ENCODE measurements at places on chromosomes 6 and 20. TPM values are rescaled to one million over a fixed set of nuclear protein-coding genes. Genes with fewer than 3 reads are reported as not detected.

Gene CDSN
- total RNA-seq, result not detected

Gene CALHM5
- total RNA-seq, result 1.9 TPM

Gene PLCB1
- 19.4 TPM for total RNA-seq

Gene CPNE5
- total RNA-seq, result 0.36 TPM

Gene EYS
- total RNA-seq, result not detected

Gene RIOK1
- 18.8 TPM for total RNA-seq

Gene SLC26A8
- not detected for total RNA-seq

Gene PRKN
- 15.1 TPM for total RNA-seq

Gene NOX3
- not detected for total RNA-seq

DNA sequence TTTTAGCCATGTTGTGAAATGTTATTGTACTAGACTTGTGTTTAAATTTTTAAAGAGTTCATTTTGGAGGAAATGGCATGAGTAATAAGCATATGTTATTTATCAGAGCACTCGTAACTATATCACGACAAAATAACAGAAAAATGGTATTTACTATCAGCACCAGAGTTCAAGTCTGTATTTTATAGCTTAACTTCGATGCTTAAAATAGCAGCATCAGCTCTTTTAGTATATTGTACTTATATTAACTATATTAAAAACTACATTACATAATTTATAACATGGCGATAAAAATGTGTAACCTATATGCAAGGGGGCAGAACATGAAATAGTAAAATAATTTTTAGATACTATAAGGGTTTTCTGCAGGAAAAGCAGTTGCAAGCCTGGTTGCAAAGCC, 52.9 kb downstream of the ABRACL start:
- H3K4me1 ChIP-seq, result no peaks in the 10 kb centered on the region
- H3K36me3 ChIP-seq, result no peaks in the 10 kb centered on the region
- H3K4me3 ChIP-seq, result no peak overlapping the region
- no peak for DNase-seq

DNA sequence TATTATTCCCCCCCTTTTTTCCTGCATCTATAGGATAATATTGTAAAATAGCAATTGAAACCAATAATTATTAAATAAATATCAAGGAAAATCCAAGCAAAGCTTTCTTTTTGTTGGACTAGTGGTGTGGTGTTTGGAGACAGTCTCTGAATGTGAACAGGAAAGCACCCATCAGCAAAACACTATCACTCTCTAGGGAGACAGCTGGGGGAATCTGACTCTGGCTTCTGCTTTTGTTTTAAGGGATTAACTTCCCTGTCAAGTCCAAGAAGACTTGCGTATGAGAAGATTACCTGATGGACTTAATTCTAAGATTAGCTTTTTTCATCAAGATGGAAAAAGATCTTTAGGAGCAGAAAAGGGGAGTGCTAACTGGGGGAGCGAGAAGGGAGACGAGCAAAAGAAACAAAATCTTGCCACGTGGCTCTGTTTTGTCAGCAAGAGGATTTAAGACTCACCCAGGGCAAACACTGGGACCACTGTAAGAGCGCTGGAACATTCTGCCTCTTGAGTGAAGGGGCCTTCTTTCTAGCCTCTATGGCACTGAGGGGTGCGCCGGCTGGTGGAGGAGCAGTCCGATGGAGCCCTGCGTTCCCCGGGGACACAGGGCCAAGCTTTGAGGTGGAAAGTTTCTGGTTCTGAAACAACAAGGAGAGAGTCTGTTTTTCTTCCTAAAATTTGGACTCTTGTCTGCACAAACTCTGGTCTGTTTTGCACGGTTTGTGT, 570 bp downstream of the TULP4 start:
- H3K27ac ChIP-seq, result no peak overlapping the region
- DNase-seq, result no peak
- no peaks in the 10 kb centered on the region for H3K27me3 ChIP-seq
- H3K36me3 ChIP-seq, result no peaks in the 10 kb centered on the region

GRCh38 chr6:39303425-39304153, 10.6 kb downstream of the KCNK17 start:
- H3K36me3 ChIP-seq, result no peaks in the 10 kb centered on the region
- no peaks in the 10 kb centered on the region for H3K27me3 ChIP-seq
- DNase-seq, result no peak
- H3K27ac ChIP-seq, result no peak overlapping the region

- H3K4me3 ChIP-seq, result no peak overlapping the region
- no peak overlapping the region for H3K27ac ChIP-seq
- H3K27me3 ChIP-seq, result no peaks in the 10 kb centered on the region
- H3K36me3 ChIP-seq, result no peaks in the 10 kb centered on the region
These were observed 58.1 kb downstream of the PLAGL1 start for GRCh38 chr6:143949962-143950361.

GRCh38 chr6:41757271-41757670, 10.1 kb upstream of the PGC start:
- H3K27me3 ChIP-seq, result no peaks in the 10 kb centered on the region
- no peak overlapping the region for H3K27ac ChIP-seq
- no peak for DNase-seq
- no peak overlapping the region for H3K4me3 ChIP-seq

GRCh38 chr6:2763876-2764540, 1.2 kb upstream of the WRNIP1 start:
- H3K27me3 ChIP-seq, result no peaks in the 10 kb centered on the region
- H3K36me3 ChIP-seq, result no peaks in the 10 kb centered on the region
- H3K27ac ChIP-seq, result peak overlapping the region; percentile 71
- H3K4me1 ChIP-seq, result peaks cover 26% of the 10 kb centered on the region
- no peak overlapping the region for H3K4me3 ChIP-seq

GRCh38 chr6:154499855-154500589, 10.5 kb downstream of the CNKSR3 start:
- no peak for DNase-seq
- no peaks in the 10 kb centered on the region for H3K27me3 ChIP-seq
- H3K4me3 ChIP-seq, result no peak overlapping the region
- no peaks in the 10 kb centered on the region for H3K36me3 ChIP-seq
- no peak overlapping the region for H3K27ac ChIP-seq

DNA sequence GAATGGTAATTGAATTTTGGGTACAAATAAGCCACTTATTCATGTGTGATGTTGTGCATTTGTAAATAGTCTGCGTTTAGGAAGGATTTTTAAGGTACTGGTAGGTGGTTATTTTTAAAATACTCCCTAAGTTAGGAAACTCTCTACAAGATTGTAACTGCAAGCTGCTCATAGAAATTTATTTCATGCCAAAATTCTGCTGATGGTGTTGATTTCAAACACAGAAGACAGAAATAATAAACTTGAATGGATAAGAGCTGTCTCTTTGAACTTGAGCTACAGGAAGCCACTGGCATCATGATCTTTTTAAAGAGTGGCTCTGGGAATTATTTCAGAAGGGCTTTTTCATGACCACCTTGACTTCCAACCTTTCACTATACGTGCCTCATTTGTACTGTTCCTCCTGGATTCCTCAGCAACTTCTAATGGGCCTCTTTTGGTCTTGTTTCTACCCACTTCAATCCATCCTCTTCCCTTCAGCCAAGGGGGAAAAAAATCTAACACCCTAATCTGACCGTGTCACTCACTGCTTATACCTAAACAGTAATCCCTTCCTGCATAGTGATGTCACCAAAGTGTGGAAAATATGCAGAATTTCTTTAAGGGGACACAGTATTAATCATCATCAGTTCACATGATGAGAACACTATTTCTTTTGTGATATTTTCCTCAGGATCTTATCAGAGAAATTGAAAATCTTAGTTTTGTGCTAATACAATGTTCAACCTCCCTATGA, 113.6 kb downstream of the PFDN4 start:
- H3K27ac ChIP-seq, result no peak overlapping the region
- no peak for DNase-seq
- no peaks in the 10 kb centered on the region for H3K4me1 ChIP-seq

DNA sequence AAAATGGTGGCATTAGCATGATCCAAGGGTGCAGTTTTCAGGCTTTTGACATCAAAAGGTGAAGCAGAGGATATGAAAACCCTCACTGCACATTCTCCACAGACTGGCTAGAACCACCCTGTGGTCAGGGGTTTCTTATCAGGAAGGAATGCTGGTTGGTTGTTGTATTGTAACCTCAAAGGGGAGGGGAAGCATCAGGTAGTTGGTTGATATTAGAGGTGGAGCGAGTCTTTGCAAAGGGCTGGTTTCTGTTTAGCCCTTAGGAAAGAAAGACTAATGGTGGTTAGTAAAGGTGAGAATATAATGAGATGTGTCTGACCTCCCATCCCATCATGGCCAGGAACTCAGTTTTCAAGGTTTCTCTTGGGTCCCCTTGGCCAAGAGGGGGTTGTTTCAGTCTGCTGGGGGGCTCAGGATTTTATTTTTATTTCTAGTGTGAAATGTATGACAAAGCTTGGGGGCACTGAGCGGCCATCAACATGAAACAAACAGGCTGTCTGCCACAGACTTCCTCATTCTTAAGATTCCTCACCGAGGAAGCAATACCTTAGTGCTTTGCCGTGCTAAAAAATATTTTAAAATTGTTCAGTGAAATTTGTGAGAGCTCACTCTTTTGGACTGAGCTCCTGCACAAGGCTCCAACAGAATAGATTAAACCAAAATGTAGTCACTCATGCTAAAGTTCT, 47.5 kb upstream of the PROKR2 start:
- no peaks in the 10 kb centered on the region for H3K4me1 ChIP-seq
- no peak overlapping the region for H3K27ac ChIP-seq
- no peaks in the 10 kb centered on the region for H3K27me3 ChIP-seq
- DNase-seq, result no peak
- H3K4me3 ChIP-seq, result no peak overlapping the region

GRCh38 chr6:16657768-16658167, 103.5 kb downstream of the ATXN1 start:
- no peak overlapping the region for H3K4me3 ChIP-seq
- H3K27me3 ChIP-seq, result no peaks in the 10 kb centered on the region
- peaks cover 8% of the 10 kb centered on the region for H3K4me1 ChIP-seq
- H3K36me3 ChIP-seq, result no peaks in the 10 kb centered on the region
- DNase-seq, result no peak

- peak overlapping the region; percentile 75 for H3K4me3 ChIP-seq
- no peaks in the 10 kb centered on the region for H3K27me3 ChIP-seq
- no peaks in the 10 kb centered on the region for H3K36me3 ChIP-seq
- peaks cover 6% of the 10 kb centered on the region for H3K4me1 ChIP-seq
- no peak overlapping the region for H3K27ac ChIP-seq
- DNase-seq, result peak; percentile 20
These were observed 549 bp downstream of the ANKRD6 start for GRCh38 chr6:89433252-89434149.

- peaks cover 17% of the 10 kb centered on the region for H3K4me1 ChIP-seq
- no peak overlapping the region for H3K4me3 ChIP-seq
- DNase-seq, result no peak
- no peak overlapping the region for H3K27ac ChIP-seq
- no peaks in the 10 kb centered on the region for H3K27me3 ChIP-seq
These were observed 4.9 kb downstream of the ABCC10 start for GRCh38 chr6:43432009-43432945.

DNA sequence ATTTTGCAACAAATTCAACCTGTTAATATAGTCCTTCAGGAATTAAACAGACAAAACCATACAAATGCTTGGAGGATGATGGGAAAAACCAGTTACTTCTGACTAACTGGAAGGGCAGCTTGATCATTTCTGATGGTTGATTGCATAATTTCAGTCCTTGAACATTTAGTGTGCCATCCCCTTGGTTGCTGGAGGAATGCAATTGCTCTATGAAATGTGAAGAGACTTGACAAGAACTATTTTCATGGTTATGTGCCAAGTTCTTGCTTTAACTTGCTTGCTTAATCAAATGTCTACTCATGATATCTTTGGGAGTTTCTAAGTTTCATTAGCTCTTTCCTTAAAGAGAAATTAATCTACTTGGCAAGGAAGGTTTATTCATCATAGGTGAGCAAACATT, 45.2 kb downstream of the ANKEF1 start:
- no peaks in the 10 kb centered on the region for H3K36me3 ChIP-seq
- H3K4me1 ChIP-seq, result no peaks in the 10 kb centered on the region
- H3K4me3 ChIP-seq, result no peak overlapping the region
- no peak for DNase-seq
- H3K27ac ChIP-seq, result no peak overlapping the region

- H3K27me3 ChIP-seq, result no peaks in the 10 kb centered on the region
- no peak for DNase-seq
- peaks cover 13% of the 10 kb centered on the region for H3K4me1 ChIP-seq
- peak overlapping the region; percentile 69 for H3K27ac ChIP-seq
- no peak overlapping the region for H3K4me3 ChIP-seq
These were observed 77.0 kb downstream of the ATXN1 start for GRCh38 chr6:16684195-16684689.

DNA sequence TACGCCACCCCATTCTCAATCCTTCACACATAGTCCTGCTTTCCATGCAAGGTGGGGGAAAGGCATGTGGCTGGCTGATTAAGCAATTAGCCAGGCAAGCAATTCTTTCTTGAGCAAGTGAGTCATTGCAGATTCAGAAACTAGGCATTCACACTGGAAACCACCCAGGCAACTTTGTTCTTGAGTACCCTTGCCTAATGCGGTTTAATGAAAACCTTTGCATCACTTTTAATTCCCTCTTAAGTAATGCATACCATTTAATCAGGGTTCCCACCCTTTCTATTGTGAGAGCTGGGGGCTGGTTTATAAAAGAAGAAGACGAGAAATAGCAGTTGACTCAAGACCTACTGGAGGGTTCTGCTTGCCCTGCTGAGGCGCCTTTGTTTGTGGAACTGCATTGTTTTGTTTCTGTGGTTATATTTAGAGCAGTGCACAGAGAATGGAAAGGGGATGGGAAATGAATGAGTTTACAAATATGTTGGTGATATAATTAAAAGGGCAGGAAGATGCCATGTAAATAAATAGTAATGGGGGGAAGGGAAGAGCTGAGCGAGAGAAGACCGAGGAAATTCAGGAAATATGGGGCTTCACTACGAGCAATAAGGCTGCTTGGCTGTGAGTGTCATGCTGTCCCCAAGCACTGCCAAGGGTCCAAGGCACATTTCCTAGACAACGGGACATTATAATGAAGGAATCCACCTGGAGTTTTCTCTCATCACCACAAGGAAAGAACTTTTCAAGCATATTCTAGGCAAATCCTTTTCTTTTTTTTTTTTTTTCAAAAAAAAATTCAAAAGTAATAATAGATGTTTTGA, 48.8 kb upstream of the TSHZ2 start:
- no peak overlapping the region for H3K4me3 ChIP-seq
- H3K27me3 ChIP-seq, result no peaks in the 10 kb centered on the region
- H3K36me3 ChIP-seq, result no peaks in the 10 kb centered on the region
- DNase-seq, result no peak
- H3K4me1 ChIP-seq, result no peaks in the 10 kb centered on the region

DNA sequence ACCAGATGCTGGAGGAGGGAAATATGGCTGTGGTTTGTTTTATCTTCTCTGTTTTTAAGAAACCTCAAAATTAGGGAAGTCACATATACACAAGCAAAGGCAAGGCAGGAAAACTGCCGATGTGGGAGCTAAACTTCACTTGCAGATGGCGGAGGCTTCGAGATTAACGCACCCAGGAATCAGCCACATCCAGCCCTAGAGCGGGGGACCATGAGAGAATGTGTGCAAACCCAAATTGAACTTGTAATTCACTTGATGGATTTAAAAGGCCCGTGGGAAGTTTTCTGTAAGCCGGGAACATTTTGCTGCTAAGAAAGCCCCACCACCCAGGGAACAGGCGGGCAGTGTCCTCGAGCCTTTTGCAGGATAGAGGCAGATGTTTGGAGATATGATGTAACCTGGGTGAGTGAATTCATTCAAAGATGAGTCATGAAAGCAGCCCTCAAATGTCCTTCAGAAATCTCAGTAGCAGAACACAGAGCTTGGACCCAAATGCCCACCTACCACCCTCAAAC, 39.9 kb downstream of the PREX1 start:
- H3K27ac ChIP-seq, result no peak overlapping the region
- no peak overlapping the region for H3K4me3 ChIP-seq
- no peaks in the 10 kb centered on the region for H3K36me3 ChIP-seq
- DNase-seq, result peak; percentile 61

All from adrenal gland (tissue), 19 donors.